ENCODE measurements at places on chromosomes 3 and 15.

GRCh38 chr3:164030194-164030593 is 1048.1 kb downstream of the SI start:
- no peak for ATAC-seq

DNA sequence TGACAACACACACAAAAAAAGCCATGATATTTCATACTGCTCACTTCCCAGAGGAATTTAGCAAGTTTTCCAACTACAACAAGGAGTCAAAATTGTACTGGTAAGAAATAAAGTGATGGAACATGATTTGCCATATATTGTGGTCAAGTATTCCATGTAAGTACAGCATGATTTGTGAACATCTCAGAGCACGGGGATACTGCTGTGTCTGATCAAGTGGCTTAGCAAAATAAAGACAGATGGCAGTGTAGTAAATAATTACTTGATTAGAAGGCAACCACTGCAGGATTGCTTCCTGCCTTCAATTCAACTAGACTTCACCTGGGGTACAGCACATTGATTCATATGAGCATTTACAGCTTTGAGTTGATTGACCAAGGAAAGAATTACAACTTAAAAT is 51.6 kb upstream of the DUT start:
- ATAC-seq, result no peak

DNA sequence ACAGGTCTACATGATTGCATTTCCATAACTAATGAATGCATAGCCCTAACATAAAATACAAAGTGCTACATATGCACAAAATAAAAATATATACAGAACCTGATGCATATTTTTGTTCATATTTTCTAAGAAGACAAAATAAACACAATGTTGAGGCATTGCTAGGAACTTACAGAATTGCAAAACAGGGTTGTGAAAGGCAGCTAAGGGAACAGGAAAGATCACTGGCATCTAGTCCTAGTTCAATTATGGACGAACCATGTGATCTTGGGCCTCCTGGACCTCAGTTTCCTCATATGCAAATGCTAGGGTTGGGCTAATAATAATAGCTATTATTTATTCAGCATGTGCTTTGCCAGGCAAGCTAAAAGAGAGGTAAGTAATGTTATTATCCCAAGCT is 15.5 kb upstream of the NCEH1 start:
- no peak for ATAC-seq

GRCh38 chr3:160554980-160555379 is 10.4 kb downstream of the KPNA4 start:
- ATAC-seq, result no peak
